ENCODE measurements at places on chromosomes 3 and 15.

- no peak for DNase-seq
Observed at GRCh38 chr3:133965906-133966305, 63.8 kb downstream of the SLCO2A1 start.

DNA sequence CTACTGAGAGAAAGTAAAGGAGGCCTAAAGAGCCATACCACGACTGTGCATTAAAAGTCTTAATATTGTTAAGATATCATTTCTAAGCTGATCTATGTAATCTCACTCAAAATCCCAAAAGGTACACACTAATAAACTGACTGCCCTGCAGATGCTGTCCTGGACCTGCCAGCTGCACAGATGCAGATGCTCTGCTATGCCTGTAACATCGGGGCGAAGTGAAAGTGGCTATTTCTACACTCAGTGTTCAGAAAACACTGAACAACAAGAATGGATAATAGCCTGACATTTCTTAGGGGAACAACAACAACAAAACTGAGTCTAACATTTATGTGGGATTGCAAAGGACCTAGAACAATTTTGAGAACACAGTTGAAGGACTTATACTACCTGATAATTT is 31.9 kb downstream of the RAD18 start:
- DNase-seq, result no peak

DNA sequence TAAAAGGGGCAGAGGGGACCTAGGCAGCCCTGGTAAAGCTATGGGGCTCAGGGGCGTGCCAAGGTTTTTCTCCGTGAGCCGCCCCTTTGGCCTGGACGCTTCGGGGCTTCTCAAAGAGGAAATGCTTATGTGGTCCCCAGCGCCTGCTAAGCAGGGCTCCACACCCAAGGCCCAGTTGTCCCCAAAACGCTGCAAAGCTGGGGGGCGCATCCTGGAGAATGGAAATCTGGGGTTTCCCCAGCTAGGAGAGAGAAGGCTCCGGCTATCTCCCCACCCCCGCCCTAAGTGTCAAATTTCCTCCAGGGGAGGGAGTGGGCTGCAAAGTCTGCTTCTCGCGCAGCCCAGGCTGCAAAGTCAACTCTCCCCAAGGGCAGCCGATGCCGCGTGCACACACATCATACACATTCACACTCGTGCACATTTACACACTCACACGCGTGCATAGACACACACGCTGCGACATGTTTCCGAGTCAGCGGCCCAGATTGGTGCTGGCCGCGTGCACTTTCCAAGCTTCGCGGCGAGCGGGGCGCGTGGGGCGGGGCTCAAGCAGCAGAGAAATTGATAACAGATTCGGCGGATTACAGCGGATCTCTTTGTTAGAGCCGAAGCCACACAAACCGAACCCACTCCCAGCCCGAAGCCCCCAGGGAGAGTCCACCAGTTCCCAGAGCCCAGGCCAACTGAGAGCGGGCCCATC is 4.5 kb downstream of the WNT5A start:
- DNase-seq, result no peak

GRCh38 chr3:161386991-161387770 is 15.9 kb upstream of the SPTSSB start:
- DNase-seq, result no peak

GRCh38 chr3:64056606-64057180 is 33.4 kb upstream of the PSMD6 start:
- no peak for DNase-seq

DNA sequence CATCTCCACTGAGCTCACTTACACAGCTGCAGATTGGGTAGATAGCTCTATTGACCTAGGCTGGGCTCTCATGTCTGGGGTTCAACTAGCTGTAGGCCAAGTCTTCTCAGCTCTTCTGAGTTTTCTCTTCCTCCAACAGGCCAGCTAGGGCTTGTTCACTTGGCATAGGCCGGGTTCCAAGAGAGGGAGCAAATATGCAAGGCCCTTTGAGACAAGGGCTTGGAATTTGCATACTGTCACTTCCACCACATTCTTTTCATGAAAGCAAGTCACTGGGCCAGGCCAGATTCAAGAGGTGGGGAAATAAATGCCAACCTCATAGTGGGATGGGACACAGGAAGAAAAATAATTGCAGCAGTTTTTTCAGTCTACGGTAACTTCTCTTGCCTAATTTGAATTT is 25.2 kb downstream of the PIGB start:
- DNase-seq, result no peak

DNA sequence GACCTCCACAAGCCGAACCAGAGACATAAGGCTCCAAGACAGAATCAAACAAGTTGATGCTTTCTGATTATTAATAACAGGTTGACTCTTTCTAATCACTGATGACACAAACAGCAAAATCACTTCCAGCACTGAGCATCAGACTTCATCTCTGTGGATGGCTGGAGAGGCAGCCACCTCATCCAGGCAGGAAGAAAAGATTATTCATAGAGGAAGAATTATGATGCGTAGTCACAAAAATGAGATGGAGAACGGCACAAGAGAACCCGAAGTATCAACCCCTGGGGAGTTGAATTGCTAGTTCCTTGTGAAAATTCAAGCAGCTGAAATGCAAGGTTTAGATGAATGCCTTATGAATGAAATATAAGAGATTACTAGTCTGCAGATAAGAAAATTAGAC is 49.9 kb upstream of the LMCD1 start:
- DNase-seq, result no peak

DNA sequence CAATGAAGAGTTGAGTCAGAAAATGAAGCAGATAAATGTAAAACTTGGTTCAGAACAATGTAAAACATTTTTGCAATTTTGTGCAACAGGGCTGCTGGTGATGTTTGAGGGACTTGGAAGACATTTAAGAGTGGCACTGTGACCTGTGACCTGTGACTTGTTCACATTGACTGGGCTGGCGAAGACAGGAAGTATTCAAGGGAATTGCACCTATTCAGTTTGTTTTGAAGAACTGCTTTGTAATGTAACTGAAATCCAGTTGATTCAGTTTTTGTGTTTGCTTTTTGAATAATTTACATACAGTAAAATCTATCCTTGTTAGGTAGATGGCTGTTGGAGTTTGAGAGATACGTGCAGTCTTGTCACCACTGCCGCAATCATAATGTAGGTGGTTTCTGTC is 35.4 kb downstream of the MCTP2 start:
- no peak for DNase-seq

DNA sequence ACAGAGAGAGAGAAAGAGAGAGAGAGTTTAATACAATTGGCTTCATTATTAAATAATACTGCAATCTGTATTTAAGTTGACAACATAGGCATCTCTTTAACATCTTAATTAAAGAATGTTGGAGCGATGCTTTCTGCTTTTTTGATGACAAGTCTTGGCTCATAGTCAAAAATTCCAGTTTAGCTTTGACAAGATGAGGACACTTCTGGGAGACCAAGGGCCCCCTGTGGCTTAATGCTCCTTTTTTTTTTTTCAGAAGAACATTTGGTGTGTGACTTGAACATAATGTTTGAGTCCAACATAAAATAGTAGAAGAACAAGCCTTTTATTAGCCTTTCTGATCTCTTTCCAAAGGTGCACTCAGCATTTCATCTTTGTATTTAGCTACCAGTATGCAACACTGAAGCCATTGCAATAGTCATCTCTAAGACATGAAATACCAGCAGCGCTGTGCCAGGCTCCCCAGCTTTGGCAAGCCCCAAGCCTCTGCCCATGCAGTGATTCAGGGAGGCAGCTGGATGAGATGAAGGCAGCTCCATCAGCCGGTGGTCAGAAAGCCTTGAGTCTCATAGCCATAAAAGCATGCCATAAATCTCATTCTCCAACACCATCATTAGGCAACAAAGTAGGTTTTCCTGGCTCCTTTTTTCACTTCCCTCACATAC is 349.4 kb upstream of the SEMA6D start:
- no peak for DNase-seq

Data from SHP77 (cell line).